Endothelial cell of umbilical vein (primary cell): ENCODE measurements at places on chromosomes 7 and 10. TPM values are rescaled to one million over a fixed set of nuclear protein-coding genes. Genes with fewer than 3 reads are reported as not detected.
A peak's percentile ranks its signal among the peaks of the same experiment; 100 is the strongest.

GRCh38 chr7:22156205-22156604, 200.7 kb downstream of the RAPGEF5 start:
- no peak overlapping the region for H3K4me3 ChIP-seq
- peak; percentile 74 for DNase-seq
- no peaks in the 10 kb centered on the region for H3K27me3 ChIP-seq
- peaks cover 9% of the 10 kb centered on the region for H3K4me1 ChIP-seq

DNA sequence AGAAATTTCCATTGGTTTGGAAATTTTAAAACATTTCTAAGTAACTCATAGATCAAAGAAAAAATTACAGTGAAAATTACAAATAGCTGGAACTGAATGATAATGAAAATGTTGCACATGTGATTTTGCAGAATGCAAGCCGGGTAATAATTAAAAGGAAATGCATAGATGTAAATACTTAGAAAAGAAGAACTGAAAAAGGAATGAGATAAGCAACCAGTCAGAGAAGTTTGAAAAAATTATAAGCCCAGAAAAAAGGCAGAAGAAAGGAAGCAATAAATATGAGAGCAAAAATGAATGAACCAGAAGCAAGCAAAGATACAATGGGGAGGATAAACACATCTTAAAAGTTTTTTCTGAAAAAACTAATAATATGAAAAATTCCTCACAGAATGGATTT, 3.2 kb upstream of the TMEM273 start:
- no peak for DNase-seq
- H3K36me3 ChIP-seq, result no peaks in the 10 kb centered on the region
- H3K4me1 ChIP-seq, result peaks cover 25% of the 10 kb centered on the region
- no peak overlapping the region for H3K27ac ChIP-seq
- peaks cover 5% of the 10 kb centered on the region for H3K27me3 ChIP-seq

GRCh38 chr7:16563281-16564022, 36.8 kb downstream of the LRRC72 start:
- H3K27me3 ChIP-seq, result no peaks in the 10 kb centered on the region
- no peak overlapping the region for H3K4me3 ChIP-seq
- peaks cover 13% of the 10 kb centered on the region for H3K4me1 ChIP-seq
- H3K36me3 ChIP-seq, result no peaks in the 10 kb centered on the region
- DNase-seq, result peak; percentile 41

PLAU gene
- total RNA-seq, result 32.5 and 34.9 TPM in 2 replicates

DNA sequence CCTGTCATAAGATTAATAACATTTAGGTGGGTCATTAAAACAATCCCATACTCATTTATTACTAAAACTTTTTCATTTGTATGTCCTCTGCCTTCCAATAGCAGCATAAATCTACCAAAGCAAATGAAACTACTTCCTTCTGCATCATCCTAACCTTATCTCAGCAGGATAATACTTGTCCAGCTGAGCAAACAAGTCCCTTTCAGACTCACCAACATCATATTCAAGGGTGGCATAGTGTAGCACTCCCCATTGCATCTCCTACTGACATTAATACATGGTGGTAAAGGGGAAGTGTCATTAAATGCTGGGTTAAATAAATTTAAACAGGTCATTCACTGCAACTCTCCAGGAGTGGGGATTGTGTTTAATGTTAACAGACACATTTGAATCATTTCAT, 3.4 kb upstream of the MINDY3 start:
- no peak overlapping the region for H3K4me3 ChIP-seq
- peaks cover 41% of the 10 kb centered on the region for H3K27me3 ChIP-seq
- no peaks in the 10 kb centered on the region for H3K36me3 ChIP-seq
- peaks cover 15% of the 10 kb centered on the region for H3K4me1 ChIP-seq
- no peak overlapping the region for H3K27ac ChIP-seq
- DNase-seq, result no peak

HOXA2 gene
- total RNA-seq, result 2.2 and 2.3 TPM in 2 replicates

GRCh38 chr7:90824386-90825307, 228.5 kb downstream of the CDK14 start:
- H3K4me3 ChIP-seq, result no peak overlapping the region
- H3K36me3 ChIP-seq, result no peaks in the 10 kb centered on the region
- H3K4me1 ChIP-seq, result peaks cover 18% of the 10 kb centered on the region
- DNase-seq, result peak; percentile 79

DNA sequence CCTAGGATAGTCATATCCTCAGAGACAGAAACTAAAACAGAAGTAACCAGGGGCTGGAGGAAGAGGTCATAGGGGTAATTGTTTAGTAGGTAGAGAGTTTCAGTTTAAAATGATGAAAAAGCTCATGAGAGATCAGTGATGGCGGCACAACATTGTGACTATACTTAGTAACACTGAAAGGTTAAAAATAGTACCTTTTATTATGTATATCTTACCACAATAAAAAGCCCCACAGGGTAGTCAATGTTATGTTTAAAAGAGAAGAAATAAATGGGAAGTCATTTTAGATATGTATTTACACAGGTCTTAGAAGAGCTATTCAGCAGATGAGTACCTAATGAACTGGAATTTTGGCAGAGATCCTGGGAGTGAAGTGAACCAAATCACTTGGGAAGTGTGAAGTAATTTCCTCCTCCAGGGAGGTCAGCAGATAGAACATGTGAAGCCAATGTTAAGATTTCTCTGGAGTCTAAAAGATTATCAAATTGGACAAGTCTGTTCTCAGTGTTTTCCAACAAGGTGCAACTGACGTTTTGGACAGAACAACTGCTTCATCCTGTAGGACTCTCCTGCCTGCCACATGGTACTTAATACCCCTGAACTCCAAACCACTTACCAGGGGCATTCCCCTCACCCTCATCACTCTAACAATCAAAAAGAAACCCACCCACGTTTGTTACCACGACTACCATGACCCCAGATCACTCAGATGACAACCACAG, 6.4 kb downstream of the CDCA7L start:
- no peak overlapping the region for H3K4me3 ChIP-seq
- H3K27ac ChIP-seq, result peak overlapping the region; percentile 34
- no peaks in the 10 kb centered on the region for H3K27me3 ChIP-seq
- peaks cover 46% of the 10 kb centered on the region for H3K4me1 ChIP-seq
- peak; percentile 88 for DNase-seq

DNA sequence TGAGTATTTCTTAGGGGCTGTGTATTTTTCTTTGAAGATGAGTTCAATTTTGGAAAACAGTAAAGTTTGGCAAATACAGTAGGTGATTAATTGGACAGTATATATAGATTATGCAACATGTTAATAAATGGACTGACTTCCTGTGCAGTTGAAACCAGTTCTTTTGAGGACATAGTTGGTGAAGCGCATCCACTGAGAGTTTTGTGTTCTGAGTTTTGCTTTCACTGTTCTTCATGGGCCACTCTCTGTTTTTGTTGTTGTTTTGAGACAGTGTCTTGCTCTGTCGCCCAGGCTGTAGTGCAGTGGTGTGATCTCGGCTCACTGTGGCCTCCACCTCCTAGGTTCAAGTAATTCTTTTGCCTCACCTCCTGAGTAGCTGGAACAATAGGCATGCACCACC, 109.0 kb downstream of the SDHAF3 start:
- H3K36me3 ChIP-seq, result no peaks in the 10 kb centered on the region
- H3K27ac ChIP-seq, result no peak overlapping the region
- no peaks in the 10 kb centered on the region for H3K4me1 ChIP-seq
- H3K4me3 ChIP-seq, result no peak overlapping the region

MMRN2 gene
- 169 TPM in 2 replicates for total RNA-seq

FGFBP3 gene
- 0.38 and 0.53 TPM in 2 replicates for total RNA-seq

LLCFC1 gene
- not detected in 2 replicates for total RNA-seq

GRCh38 chr7:75909521-75910132, 5.3 kb upstream of the POR start:
- DNase-seq, result no peak
- peaks cover 5% of the 10 kb centered on the region for H3K4me1 ChIP-seq
- H3K27ac ChIP-seq, result no peak overlapping the region
- no peaks in the 10 kb centered on the region for H3K27me3 ChIP-seq
- no peaks in the 10 kb centered on the region for H3K36me3 ChIP-seq

DNA sequence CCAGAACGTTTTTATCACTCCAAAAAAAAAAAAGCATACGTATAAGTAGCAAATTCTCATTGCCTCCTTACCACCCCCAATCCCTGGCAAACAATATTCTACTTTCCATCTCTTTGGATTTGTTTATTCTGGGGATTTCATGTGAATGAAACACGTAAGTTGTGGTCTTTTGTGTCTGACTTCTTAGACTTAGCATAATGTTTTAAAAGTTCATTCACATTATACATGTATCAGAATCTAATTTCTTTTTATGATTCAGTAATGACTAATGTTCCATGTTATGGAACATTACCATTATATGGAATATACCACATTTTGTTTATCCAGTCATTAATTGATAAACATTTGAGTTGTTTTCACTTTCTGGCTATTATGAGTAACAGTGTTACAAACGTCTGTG, 12.5 kb upstream of the KLHL7 start:
- no peak overlapping the region for H3K27ac ChIP-seq
- H3K27me3 ChIP-seq, result peaks cover 2% of the 10 kb centered on the region
- H3K36me3 ChIP-seq, result no peaks in the 10 kb centered on the region
- H3K4me1 ChIP-seq, result no peaks in the 10 kb centered on the region

PIP gene
- not detected in 2 replicates for total RNA-seq

GRCh38 chr7:134562136-134562535, 13.2 kb downstream of the AKR1B15 start:
- peaks cover 3% of the 10 kb centered on the region for H3K27me3 ChIP-seq
- H3K36me3 ChIP-seq, result no peaks in the 10 kb centered on the region
- DNase-seq, result no peak
- H3K4me3 ChIP-seq, result no peak overlapping the region
- H3K27ac ChIP-seq, result no peak overlapping the region
- no peaks in the 10 kb centered on the region for H3K4me1 ChIP-seq

- no peak overlapping the region for H3K27ac ChIP-seq
- no peaks in the 10 kb centered on the region for H3K27me3 ChIP-seq
- H3K4me3 ChIP-seq, result no peak overlapping the region
- no peaks in the 10 kb centered on the region for H3K36me3 ChIP-seq
- no peaks in the 10 kb centered on the region for H3K4me1 ChIP-seq
- no peak for DNase-seq
These were observed 11.0 kb downstream of the SVIL start for GRCh38 chr10:29623797-29624196.

- H3K27ac ChIP-seq, result peak overlapping the region; percentile 25
- H3K4me1 ChIP-seq, result peaks cover 12% of the 10 kb centered on the region
- H3K36me3 ChIP-seq, result no peaks in the 10 kb centered on the region
- peak; percentile 60 for DNase-seq
- no peaks in the 10 kb centered on the region for H3K27me3 ChIP-seq
These were observed 23.9 kb upstream of the AGFG2 start for GRCh38 chr7:100515072-100515532.

- no peaks in the 10 kb centered on the region for H3K36me3 ChIP-seq
- H3K27me3 ChIP-seq, result no peaks in the 10 kb centered on the region
- no peak for DNase-seq
- no peak overlapping the region for H3K4me3 ChIP-seq
These were observed 706.9 kb upstream of the VSTM2A start for GRCh38 chr7:53835301-53835700.

DNA sequence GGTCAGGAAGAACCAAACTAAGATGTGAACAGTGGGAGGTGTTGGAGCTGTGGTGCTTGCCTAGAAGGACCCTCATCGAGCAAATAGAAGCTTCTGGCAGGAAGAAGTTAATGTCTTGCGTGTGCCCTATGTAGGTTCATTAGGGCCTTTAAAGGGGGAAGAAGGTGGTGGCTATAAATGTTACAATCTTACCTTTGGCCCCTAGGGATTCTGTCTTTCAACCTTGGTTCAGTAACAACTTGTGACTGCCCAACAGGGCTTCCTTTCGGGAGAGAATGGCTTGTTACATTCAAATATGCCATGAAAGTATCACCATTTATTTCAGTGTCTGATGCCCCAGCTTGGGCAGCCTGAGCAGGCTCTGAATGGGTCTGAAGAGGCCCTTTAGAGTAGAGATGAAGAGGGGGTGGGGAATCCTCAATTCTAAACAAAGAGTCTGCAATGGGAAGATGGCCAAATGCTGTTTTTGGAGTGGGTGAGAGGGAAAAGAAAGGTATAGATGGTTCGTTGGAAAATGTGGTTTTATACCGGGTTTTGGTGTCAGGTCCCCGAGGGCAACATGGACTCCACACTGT, 108.0 kb downstream of the TCF7L2 start:
- no peak overlapping the region for H3K4me3 ChIP-seq
- no peak for DNase-seq
- H3K27ac ChIP-seq, result peak overlapping the region; percentile 68
- H3K27me3 ChIP-seq, result no peaks in the 10 kb centered on the region
- peaks cover 62% of the 10 kb centered on the region for H3K4me1 ChIP-seq
- no peaks in the 10 kb centered on the region for H3K36me3 ChIP-seq

DNA sequence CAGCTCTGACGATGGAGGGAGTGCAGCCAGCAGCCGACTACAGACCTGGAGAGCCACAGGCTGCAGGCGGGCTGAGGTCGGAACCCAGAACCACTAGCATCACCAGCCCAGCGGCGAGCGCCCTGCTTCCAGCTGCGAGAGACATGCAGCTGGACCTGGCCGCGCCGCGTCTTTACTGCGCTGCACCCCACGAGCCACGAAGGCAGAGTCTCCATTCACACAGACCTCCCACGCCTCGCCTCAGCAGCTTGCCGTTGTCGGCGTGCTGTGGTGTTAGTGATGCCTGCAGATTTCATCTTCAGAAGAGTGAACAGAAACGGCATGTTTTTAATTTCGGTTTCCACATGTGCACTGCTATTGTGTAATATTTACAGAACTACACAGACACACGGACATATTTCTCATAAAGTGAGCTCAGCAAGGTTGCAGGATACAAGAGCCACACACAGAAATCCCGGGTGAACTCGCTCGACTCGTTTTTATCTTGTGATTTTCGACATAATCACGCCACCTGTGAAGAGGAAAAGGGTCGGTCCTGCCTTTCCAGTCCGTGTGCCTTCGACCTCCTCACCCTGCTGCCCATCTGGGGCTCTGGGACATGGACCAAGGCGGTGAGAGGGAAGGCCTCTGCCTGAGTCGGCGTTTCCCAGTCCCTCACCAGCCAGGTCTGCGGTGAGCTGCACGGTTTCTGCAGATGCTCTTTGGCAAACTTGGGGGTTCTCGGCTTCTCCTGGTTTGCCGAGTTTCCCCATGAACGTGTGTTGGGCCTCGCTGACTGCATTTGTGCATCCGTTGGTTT, 252.2 kb downstream of the ELFN1 start:
- H3K27ac ChIP-seq, result no peak overlapping the region
- H3K36me3 ChIP-seq, result peaks cover 2% of the 10 kb centered on the region
- no peaks in the 10 kb centered on the region for H3K4me1 ChIP-seq
- no peaks in the 10 kb centered on the region for H3K27me3 ChIP-seq

CNTNAP2 gene
- total RNA-seq, result not detected in 2 replicates

DNA sequence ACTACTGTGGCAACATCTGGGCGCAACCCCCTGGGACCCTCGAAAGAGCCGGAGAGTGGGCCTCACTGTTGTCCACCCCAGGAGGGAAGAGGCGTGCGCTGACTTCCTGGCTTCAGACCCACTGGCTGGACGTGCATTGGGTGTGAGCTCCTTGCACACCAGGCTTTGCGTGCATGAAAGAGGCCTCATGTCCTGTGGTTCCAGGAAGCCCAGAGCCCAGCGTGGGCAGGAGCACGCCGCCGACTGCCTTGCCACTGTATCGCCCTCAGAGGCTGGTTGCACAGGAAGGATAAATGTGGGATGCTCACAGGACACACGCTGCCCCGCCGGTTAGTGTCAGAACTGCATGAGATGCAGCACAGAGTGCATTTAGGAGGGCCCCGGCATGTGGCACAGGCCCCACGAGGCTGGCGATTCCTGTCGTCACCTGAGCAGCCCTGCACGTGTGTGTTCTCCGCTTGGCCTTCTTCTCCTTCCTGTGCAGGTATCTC, 8.5 kb upstream of the JAKMIP3 start:
- no peaks in the 10 kb centered on the region for H3K4me1 ChIP-seq
- H3K27me3 ChIP-seq, result no peaks in the 10 kb centered on the region
- H3K4me3 ChIP-seq, result no peak overlapping the region
- no peak for DNase-seq
- no peaks in the 10 kb centered on the region for H3K36me3 ChIP-seq
- H3K27ac ChIP-seq, result no peak overlapping the region

STEAP2 gene
- total RNA-seq, result 4.2 and 4.6 TPM in 2 replicates
